Left colon (tissue), 2 donors: ENCODE measurements at places on chromosomes 2 and 18. TPM values are rescaled to one million over a fixed set of nuclear protein-coding genes. Genes with fewer than 3 reads are reported as not detected.

DNA sequence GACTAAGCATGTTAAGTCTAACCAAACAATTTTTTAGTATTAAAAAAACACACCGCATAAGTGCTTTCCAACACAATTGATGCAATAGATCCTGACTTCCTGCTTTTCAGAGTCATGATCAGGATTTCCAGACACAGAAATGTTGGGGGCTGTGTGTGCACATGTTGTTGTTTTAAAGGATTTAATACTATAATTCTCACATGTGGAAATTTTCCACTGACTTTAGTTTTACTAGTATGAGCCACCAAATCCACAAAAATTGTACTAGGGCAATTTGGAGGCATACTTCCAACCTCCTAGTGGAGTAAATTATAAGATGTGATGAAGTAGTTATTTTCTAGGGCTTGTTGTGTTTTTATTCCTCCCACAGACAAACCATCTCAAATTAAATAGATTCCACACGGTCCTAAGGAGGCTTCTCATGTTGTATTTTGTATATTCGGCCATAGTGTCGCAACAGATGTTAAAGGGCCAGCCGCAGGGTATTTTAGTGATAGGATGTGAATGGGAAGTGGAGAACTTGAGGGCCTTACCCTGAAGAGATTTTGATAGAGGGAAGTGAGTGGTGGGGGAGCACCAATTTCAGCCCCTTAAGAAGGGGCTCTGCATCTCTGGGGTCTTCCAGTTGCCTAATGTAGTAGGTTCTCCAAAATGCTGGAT, 108.9 kb upstream of the KLF7 start:
- DNase-seq = no peak

GRCh38 chr2:15953891-15954680, 13.7 kb downstream of the MYCN start:
- no peak for DNase-seq

DNA sequence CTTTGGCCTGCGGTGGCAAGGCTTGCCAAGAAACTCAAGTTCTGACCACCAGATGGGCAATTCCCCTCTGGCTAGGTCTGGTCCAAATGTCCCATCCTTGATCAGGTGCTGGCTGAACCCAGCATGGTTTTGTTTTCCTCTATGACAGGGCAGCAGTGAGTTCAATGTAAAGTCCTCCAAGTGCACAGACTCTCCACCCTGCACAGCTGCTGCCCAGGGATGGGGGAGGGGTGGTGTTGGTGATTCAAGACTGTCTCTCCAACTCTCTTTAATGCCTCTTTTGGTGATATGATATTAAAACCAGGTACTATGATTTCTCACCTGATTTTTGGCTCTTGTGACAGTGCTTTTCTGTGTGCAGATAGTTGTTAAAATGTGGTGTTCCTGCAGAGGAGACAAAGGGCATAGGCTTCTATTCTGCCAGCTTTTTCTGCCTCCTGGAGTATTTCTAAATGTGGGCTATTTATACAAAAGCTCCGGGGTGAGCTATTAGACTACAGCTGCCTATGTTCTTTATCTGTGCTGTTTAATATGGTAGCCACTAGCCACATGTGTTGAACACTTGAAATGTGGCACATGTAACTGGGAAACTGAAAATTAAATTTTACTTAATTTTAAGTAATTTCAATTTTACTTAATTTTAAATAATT, 64.0 kb upstream of the STK39 start:
- DNase-seq = peak; percentile 28

DNA sequence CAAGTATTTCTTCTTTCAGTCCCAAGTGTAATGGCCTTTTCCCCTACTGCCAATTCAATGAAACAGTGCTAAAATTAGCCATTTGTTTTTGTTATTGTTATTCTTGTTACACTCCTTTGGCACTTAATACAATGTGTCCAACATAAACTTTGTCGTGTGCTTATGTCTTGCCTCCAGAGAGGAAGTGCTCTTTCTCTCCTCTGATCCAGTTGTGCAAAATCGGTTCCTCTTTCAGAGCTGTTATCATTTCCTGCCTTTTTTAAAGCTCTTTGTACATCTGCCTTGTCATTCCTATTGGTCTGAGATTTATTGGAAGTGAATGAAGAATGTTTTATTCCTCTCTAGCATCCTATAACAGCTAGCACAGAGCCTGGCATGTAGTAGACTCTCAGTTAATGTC, 623.2 kb upstream of the ID2 start:
- DNase-seq = no peak

DNA sequence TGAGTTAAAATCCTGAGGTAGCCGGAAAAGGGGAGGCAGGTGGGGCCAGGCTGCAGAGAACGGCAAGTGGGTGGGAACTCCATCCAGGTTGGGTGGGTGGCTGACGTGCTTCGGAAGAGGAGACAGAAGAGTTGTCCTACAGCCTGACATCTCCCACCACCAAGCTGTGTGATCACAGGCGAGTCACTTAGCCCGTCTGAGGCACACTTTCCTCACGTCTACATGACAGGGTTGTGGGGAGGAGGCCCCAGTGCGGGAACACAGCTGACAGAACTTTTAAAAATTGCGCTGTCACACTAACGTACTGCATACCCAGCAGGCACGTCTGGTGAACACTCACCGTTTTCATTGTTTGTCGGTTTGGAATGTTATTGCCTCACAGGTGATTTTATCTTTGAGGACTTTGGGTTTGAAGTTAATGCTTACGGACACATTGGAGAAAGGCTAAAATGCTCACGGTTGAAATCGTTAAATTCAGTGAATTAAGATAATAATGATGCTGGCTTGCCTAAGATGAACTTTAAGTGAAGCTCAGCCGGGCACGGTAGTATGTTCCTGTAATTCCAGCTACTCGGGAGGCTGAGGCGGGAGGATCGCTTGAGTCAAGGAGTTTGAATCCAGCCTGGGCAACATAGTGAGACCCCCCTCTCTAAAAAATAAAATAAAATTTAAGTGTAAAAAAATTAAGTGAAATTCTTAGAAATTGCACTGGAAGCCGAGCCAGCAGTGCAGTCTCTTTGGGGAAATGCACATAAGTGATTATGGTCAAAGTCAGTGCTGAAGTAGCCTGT, 8.9 kb downstream of the EMILIN2 start:
- DNase-seq = no peak

Gene ANO7
- total RNA-seq = 75.4 TPM

Gene ST8SIA5
- 0.59 TPM for total RNA-seq

Gene C2orf92
- 7.2 TPM for total RNA-seq

Gene FOSL2
- total RNA-seq = 142 TPM

- no peak for DNase-seq
Observed at GRCh38 chr2:129443235-129443864, 536.1 kb upstream of the RAB6C start.

Gene NBEAL1
- 87.6 TPM for total RNA-seq

DNA sequence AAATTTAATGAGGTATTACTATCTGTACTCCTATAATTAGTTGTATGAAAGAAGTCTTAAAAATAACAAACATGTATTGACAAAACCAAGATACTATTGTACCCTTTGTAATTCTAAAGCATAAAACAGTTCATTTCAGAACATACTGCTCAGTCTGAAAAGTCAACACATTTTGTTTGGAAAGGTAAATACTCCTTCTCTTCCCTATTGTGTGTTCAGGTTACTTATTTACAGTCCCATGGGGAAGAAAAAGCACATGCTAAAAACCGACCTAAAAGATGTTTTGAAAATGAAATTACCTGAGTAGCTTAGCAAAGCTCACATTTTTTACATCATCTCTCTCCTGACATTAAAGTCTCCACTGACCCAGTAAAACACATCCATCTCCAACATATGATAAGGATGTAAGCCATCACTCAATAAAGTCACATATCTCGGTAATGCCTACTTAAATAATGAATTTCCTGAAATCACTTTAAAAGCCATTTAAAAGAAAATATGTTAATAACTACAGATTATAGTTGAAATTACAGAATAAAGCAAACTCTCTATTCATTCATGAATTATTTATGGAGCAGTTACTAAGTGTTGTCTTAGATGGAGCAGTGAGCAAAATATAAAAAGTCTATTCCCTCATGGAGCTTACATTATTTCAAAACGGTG, 75.6 kb upstream of the FZD5 start:
- no peak for DNase-seq

DNA sequence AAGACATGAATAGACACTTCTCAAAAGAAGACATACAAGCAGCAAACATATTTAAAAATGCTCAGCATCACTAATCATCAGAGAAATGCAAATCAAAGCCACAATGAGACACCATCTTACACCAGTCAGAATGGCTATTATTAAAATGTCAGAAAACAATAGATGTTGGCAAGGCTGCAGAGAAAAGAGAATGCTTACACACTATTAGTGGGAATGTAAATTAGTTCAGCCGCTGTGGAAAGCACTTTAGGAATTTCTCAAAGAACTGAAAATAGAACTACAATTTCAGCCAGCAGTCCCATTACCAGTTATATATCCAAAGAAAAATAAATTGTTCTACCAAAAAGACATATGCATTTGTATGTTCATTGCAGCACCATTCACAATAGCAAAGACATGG, 61.7 kb downstream of the STRADB start:
- DNase-seq = no peak

DNA sequence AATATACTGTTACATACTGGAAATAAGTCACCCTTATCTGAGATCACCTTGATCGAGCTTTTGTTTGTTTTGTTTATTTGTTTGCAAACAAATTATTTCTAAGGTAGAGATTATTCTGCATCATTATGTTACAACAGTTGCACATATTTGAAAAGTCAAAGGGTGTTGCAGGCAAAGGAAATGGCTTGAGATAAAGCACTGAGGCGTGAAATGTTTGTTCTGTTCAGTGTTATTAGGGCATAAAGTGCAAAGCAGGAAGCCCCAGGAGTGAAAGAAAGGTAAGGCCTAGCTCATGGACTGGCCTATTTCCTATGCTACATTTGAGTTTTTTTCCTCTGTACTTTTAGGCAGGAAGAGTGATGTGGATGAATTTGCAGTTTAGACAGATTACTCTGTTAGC, 1815.6 kb upstream of the LRRTM1 start:
- DNase-seq = no peak

Gene ZNG1B
- total RNA-seq = 24.7 TPM

DNA sequence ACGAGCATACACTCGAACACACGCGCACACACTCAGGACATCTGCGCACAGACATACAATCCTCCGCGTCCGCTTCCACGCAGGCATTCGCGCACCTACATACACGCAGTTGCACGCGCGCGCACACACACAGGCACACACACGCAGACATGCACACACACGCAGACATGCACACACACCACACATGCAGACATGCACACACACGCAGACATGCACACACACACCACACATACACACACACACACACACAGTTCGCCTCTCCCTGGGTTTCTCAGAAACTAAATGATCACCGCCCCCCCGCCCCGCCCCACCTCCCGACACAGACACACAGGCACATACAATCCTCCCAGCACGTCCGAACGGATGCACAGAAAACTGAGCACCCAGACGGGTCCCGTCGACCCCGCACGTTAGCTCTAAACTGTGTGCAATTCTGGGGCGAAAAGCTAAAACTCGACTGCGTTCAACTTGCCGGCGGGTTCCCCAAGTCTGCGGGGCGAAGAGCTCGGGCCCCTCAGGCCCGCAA, 1.0 kb downstream of the EPHA4 start:
- peak; percentile 26 for DNase-seq

DNA sequence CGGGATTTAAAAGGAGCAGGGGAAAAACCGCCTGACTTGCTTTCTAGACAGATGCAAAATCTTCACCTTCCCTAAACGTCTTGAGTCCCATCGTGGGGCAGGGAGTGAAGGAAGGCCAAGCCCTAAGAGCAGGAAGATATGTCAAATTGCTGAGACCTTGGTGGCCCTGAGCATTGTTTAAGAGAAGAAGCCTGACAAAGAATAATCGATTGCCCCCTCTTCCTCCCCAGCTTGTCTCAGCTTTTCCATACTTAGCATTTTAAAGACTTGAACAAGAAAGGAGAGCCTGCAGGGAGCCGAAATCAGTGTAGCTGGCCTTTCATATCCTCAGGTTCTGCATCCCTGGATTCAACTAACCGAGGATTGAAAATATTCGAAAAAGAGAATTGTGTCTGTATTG, 157.6 kb upstream of the DLX2 start:
- DNase-seq = no peak

DNA sequence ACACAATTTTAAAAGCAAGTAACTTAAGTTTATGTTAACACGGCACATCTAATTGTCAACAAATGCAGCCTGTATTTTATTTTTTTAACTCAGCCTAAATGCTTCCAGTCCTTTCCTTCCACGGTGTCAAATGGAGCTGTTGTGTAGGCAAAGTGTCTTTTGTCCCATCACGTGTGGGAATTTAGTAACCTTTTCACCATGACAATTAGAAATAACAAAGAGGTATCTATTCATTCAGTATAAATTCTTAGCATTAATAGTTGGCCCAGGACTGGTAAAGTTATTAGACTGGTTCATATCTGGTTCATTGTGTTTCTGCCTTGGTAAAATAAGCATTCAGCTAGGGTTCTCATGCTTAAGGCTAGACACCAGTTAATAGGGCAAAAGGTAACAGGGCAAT, 47.9 kb downstream of the FRZB start:
- no peak for DNase-seq
